ENCODE measurements at places on chromosomes 3 and 15.
A peak's percentile ranks its signal among the peaks of the same experiment; 100 is the strongest.

GRCh38 chr15:85276921-85277320 lies 103.5 kb upstream of the AKAP13 start:
- no peak for DNase-seq

DNA sequence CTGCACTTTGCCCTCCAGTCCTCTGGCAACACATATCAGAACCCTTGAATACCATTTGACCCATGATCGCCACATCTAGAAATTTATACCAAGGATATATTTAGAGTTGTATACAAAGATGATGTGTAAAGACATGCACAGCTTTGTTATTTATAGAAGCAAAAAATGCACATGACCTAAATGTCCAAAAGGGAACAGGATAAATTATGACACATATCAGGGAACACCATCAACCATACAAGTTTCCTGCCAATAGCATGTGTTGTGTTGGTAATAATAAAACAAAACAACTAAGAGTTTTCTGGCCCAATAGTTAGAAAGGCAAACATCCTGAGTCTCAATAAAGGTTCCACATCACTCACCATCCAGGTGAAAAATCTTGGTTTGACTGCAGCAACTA lies 51.5 kb downstream of the AAGAB start:
- DNase-seq = no peak

- no peak for DNase-seq
Measured at GRCh38 chr15:85622221-85622831, 172.4 kb downstream of the KLHL25 start.

DNA sequence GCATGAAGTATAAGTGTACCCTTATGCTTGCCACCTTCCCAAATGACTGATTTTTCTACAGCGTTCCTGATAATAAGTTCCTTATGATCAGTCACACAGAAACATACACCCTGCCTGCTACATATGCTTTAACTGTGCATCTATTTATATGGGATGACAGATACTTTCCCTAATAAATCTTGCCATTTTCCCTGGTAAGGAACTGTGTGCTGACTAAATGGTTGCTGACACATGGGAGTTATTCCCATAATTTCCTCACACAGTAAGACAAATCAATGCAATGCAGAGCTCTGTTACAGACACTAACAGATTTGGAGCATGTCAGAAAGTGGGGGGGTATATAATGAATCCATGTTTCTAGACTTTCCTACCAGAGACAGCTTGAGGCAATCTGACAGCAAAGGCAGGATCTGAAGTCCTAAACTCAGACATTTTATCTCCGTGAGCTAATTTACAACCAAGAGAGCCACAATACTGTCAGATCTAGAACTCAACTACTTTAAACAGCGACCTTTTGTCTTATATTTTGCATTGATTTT lies 86.9 kb upstream of the TCF12 start:
- DNase-seq = no peak

- no peak for DNase-seq
Measured at GRCh38 chr3:183560607-183561006, 5.1 kb upstream of the KLHL6 start.

DNA sequence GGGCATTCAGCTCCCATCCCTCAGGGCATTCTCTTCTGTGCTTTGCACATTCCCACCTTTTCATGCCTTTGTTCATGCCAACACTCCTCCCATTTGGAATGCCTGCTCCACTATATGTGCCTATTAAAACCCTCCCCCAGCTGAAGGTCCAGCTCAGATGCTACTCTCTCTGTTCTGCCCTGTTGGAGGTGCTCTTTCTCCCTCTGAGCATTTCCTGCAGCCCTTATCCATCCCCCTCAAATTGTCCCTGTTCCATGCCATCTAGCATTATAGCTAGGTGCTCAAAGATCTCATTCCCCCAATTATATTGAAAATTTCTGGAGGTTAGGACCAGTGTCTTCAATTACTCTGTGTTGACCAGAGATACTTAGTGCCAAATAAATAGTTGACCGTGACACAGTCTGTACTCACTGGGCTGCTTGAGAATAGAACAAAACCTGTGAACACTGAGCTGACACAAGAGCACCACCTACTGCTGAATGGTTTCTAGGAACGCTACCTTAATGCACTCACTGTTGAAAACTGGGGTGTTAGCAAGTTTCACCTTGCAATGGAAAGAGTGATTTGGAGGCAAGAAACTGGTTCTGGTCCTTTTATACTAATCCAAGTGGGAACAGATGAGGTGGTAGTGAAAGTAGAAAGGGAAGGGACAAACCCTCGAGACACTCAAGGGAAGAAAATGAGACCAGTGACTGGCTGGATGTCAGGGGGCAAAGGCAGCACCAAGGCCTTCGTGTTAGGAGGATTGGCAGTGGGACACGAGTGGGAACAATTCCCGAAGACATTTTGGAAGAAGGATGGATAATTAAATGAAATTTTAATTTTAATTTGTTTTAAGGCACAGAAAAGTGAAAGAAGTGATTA lies 289.8 kb upstream of the ROPN1 start:
- DNase-seq = peak; percentile 49

- DNase-seq = no peak
Measured at GRCh38 chr3:125202197-125202596, 10.4 kb downstream of the SLC12A8 start.

DNA sequence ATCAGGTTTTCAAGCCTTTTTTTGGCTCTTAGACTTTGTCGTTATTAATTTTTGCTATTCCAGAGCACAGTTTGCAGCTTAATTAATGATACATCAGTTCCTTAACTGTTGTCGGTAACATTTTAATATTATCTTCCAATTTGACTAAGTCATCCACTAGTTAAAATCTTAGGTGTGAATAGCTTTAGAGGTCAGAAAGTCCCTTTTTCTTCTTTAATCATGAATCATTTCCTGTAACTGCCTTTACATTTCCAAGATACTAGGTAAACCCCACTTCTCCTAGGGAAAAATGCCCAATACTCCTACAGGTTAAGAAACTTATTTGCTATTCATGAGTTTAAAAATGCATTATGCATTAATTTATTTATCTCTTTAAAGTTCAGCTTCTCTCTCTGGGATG lies 260.9 kb upstream of the CFAP20DC start:
- DNase-seq = no peak

GRCh38 chr3:38214560-38214959 lies 49.2 kb downstream of the OXSR1 start:
- no peak for DNase-seq

GRCh38 chr15:63945007-63945788 lies 101.1 kb downstream of the DAPK2 start:
- peak; percentile 67 for DNase-seq

DNA sequence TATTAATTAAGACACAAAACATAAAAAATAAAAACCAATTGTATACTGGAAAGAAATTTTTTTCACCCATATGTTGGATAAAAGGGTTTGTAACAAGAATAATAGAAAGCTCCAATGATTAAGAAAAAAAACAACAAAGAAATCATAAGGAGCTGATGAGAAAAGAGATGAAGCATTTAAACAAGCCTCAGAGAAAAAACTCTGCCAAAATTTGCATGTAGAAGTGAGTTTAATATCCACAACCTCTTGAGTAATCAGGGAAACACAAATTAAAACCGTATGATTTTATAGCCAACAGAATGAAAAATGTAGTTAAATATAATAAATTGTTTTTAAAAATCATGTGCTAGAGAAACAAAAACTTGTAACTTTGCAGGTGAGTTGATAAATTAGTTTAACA lies 192.9 kb downstream of the BCHE start:
- no peak for DNase-seq

- DNase-seq = no peak
Measured at GRCh38 chr15:67409175-67409574, 111.8 kb upstream of the C15orf61 start.

DNA sequence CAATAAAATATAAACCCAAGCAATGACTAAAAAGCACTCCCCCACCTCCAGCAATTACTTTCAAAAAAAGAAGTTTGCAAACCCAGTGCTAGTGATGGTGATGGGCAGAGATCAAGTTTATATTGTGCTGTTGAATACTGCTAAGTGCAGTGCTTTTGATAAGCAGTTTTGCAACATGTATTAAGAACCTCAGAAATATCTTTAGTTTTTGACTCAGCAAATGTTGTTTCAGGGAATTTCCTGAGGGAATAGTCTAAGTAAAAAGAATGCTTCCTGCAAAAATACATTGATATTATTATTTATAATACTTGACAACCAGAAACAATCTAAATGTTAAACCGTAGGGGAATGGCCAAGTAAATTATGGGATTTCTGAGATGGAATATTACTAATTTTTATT lies 69.3 kb downstream of the ADAMTSL3 start:
- DNase-seq = no peak

DNA sequence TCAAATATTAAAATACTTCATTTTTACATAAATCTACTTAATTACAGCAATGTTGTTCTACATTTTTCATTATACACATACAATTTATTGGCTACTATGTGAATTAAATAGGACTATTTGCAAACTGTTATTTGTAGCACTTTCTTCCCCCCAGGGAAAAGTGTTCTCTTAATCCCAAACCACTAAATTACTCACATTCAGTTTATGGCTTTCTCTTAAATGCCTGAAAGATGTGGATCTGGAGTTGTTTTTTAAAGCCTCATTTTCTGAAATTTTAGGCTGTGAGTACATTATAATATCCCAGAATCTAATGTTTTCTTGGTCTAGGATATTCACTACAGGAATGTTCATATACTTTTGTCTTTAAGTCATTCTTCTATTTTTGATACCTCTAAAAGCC lies 32.7 kb downstream of the PRTG start:
- DNase-seq = no peak

GRCh38 chr3:136186846-136187245 lies 9.3 kb downstream of the MSL2 start:
- no peak for DNase-seq

DNA sequence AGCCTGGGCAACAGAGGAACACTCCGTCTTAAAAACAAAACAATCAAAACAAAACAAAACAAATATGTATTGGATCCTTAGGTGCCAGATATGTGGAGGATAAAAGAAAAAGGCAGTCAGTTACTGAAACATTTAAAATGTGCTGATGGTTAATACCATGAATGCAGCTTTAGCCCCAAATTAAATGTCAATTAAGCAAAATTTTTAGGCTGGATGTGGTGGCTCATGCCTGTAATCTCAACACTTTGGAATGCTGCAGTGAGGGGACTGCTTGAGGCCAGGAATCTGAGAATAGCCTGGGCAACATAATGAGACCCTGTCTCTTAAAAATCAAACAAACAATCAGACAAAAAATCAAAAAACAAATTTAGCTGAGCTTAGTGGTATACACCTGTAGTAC lies 8.5 kb upstream of the CHMP2B start:
- no peak for DNase-seq

DNA sequence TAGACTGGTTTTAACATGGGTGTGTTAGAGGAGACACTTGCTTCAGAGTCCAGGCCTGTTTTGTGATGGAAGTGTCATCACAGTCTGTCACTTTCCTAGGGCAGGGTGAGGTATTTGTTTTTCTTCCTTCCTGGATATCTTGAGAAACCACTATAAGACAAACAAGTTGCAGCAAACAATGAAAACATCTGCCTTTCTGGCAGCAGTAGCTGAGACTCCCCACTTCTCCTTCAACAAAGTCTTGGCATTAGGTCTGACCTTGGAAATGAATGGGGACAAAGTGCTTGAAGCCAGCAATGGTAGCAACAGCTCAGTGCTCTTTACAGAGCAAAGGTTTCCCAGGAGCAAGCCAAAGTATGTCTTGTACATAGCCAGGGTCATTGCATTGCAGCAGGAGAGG lies 64.6 kb downstream of the CD200 start:
- no peak for DNase-seq

GRCh38 chr3:149411583-149411982 lies 34.1 kb upstream of the TM4SF1 start:
- no peak for DNase-seq

- no peak for DNase-seq
Measured at GRCh38 chr3:18351823-18352744, 73.1 kb downstream of the SATB1 start.

GRCh38 chr3:112303764-112304325 lies 9.8 kb upstream of the SLC9C1 start:
- peak; percentile 5 for DNase-seq

DNA sequence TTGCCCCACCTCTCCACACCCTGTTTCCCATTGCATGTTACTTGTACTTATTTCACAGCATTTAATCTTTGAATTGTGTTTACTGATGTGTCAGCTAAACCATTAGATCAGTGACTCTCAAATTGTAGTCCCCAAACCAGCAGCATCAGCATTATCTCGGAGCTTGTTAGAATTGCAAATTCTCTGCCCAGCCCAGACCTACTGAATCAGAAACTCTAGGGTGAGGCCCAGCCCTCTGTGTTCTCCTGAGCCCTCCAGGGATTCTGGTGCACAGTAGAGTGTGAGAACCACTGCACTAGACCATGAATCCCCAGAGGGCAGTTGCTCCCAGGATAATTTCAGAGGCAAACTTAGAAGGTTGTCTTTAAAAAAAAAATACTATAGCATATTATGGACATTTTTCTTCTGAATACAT lies 13.0 kb downstream of the PLD1 start:
- DNase-seq = no peak

- DNase-seq = no peak
Measured at GRCh38 chr15:22936577-22937472, 43.3 kb downstream of the CYFIP1 start.

DNA sequence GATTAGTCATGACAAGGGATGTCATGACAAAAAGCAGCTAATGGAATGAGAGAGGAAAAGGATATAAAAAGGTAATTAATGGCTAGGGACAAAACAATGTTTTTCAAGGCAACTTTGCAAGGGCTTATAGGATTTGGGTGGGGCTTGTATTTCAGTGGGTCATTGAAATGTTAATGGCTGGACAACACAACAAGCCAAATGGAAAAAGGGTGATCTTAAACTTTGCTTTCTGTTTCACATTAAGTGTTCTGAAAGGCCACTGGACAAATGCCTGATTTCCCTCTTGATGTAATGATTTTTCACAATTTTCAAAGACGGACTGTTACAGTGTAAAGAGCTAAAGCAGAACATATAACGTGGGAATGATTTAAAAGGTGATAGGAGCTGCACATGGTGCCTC lies 345.0 kb downstream of the TUSC7 start:
- no peak for DNase-seq

DNA sequence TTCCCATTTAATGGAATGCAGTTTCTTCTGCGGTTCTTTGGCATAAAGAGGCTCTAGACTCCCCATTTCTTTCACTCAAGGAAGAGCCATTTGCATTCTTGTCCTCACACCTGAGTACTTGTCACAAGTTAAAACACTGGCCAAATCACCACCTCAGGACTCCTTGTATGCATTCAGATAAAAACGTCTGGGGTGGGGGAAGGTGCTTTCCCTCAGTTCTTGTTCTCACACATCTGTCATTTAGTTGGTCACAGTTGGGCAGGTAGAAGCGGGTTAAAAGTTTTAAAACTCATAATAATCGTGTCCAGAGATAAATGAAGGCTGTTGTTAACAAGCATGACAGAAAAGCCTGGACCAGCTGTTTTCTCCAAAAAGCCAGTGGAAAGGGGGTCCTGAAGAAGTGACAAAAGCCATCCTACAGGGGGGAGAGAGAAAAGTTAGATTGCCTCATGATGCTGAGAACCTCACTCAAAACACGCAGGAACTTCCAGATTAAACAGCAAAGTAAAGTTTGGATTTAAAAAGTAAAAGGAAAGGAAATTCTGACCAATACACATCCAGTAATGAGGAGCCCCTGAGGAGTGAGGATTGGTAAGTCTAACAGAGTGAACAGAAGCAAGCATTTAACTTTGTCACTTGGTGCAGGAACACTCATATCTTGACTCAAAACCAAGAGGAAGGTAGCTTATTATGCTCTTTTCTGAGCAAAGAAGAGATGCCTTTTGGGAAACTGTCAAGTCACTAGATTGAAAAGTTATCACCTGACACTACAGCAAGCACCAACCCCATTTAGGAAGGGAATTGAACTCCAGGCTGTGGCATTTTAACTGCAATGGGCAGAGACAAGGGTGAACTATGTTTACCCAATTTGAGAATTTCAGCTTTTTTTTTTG lies 2.8 kb downstream of the BCL2L10 start:
- no peak for DNase-seq

Measured in AG08396 (cell line).